ENCODE measurements at places on chromosomes 11 and 22.

- DNase-seq = no peak
Measured at GRCh38 chr11:116468699-116469098, 304.1 kb downstream of the BUD13 start.

GRCh38 chr11:85941380-85941973, 86.3 kb downstream of the CCDC83 start:
- peak; percentile 37 for DNase-seq

DNA sequence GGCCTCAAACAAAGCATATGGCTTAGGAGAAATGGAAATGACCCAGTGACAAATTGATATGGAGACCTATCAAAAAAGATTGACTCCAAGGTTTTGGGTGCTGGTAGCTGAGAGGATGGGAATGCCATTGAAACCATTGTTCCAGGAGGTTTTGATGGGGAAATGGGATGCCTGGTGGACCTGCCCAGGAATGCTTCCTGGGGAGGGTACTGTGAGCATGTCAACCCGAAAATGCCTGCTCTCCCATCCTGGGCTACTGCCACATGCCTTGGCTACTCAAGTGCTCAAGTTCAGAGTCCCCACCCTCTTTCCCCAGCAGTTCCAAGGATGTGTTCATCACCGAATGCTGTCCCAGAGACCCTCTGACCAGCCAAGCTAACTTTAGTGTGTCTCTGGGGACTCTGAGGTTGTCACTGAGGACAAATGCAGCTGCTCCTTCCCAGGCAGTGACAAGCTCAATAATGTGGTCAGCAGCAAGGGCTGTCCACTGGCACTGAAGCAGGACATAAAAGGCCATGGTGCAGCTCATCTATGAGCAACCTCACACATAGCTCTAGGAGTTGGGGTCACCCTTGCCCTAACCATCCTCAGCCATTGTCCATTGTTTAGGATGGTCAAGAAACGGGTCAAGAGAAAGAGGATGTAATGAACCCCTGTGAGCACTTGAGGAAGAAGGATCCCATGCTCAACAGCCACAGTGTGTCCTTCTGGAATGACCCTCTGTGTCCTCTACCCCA, 83.7 kb downstream of the TRIM29 start:
- no peak for DNase-seq

GRCh38 chr11:18770479-18771125, 21.0 kb downstream of the PTPN5 start:
- DNase-seq = no peak

DNA sequence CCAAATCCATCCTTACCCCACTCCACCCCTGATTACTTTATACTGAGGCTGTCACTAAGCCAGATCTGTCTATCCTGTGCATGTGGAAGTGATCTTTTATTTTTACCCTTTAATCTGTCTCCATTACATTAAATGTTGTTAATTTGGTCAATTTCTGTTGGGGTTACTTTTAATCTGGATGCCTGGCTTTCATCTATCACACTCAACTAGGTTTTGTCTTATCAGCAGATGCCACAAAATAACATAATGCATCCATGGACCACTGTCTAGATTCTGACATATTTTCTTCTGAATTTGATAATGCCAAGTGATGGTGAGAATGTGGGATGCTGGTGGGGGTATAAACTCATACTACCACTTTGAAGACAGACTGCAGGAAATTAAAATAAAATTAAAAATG, 108.4 kb downstream of the FDX1 start:
- no peak for DNase-seq

GRCh38 chr11:46537121-46537520, 56.7 kb downstream of the AMBRA1 start:
- DNase-seq = no peak

DNA sequence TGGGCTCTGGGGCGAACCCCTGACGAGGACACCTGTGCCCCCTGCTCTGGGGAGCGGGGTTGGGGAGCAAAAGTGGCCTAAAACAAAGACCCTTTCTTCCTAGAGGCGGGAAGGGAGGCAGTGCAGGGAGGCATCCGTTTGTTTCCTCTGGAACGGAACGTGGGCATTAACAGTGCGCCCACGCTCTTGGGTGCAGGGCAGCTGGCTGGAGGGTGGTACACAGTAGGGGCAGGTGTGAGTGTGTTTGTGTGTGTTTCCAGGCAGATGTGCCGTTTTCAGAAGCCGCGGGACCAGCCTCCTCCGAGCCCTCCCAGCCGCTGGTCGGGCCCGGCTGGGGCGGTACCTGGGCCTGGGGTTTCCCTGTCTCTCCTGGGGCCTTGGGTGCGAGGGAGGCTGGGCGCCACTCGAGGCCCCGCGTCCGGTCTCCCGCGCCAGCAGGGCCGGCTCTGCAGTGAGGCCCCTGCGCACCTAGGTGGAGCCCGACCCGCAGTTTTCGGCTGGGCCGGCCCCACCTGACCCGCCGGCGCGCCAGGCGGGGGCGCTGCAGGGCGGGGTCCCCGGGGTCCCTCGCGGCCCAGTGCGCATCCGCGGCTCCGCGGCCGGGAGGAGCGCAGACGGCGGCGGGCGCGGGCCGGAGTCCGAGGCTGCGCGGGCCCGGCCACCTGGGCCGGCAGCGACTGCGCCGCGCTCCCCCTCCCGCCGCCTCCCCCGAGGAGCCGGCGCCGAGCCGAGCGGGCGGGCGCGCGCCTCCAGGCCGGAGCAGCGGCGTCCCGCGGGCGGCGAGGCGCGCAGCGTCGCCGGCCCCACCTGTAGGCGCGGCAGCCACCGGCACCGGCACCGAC, 1252.7 kb downstream of the BRD1 start:
- no peak for DNase-seq

GRCh38 chr11:8213376-8213775, 44.6 kb upstream of the RIC3 start:
- no peak for DNase-seq

GRCh38 chr11:67374571-67375281, 1.3 kb upstream of the CLCF1 start:
- DNase-seq = no peak

DNA sequence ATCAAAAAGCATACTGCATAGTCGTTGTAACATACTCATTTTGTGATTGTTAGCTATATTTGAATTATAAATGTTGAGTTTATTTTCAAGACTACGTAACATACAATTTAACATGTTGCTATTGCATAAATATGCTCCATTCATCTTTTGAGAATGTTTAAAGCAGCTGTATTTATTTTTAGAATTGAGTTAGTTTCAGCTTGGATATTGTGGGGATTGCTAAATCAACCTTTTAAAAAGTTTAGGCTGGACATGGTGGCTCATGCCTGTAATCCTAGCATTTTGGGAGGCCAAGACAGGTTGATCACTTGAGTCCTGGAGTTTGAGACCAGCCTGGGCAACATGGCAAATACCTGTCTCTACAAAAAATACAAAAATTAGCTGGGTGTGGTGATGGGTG, 288.1 kb downstream of the DYNC2H1 start:
- DNase-seq = no peak

Data from astrocyte of the cerebellum (primary cell).